ENCODE measurements at places on chromosomes 12 and 14.

- DNase-seq = no peak
These were observed 244.4 kb downstream of the DAD1 start for GRCh38 chr14:22344673-22345072.

DNA sequence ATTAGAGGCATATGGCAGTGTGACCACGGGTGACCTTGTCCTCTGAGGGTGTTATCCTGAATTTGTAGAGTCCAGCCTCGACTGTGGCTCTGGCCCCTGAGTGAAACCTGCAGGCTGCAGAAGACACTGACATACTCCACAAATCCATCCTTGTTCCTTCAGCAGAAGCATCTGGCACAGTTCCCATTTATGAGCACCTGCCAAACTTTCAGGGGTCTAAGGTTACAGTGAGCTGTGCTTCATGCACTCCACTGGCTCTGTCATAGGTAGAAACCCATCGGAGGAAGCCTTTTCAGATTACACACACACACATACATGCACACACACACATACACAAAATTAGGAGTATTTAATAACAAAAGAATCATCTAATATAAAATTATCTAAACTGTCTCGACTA lies 13.6 kb upstream of the NUAK1 start:
- no peak for DNase-seq

GRCh38 chr14:84708865-84709264 lies 821.1 kb upstream of the FLRT2 start:
- DNase-seq = no peak

- no peak for DNase-seq
These were observed 14.5 kb downstream of the FOXG1 start for GRCh38 chr14:28780843-28781820.

DNA sequence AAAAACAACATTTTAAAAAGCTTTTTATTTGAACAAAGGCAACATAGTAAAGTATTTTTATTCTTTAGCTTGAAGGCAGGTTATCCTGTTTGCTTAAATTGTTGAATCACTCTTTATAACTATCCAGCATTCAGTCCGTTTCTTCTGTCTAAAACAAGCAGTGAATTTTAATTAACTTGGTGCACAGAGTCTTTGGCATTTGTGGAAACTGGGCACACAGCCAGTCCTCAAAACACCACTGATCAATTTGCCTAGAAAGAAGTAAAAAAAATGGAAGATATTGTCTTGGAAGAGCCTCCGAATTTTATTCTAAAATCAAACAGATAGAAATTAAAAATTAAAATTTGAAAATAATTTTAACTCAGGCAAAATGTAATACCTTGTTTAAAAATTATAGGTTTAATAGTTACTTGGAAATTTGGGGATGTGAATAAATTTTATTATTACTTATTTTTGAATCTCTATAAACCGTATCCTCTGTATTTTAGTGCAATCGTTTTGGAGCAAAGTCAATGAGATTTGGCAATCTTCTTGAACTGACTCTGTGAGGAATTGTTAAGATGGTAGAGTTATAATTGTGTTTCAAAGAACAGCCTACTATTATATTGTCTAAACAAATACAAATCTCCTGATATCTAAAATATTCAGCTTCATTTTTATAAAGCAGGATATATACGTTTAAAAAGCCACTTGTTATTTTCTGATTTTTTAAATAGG lies 927.0 kb downstream of the SLC16A7 start:
- no peak for DNase-seq

DNA sequence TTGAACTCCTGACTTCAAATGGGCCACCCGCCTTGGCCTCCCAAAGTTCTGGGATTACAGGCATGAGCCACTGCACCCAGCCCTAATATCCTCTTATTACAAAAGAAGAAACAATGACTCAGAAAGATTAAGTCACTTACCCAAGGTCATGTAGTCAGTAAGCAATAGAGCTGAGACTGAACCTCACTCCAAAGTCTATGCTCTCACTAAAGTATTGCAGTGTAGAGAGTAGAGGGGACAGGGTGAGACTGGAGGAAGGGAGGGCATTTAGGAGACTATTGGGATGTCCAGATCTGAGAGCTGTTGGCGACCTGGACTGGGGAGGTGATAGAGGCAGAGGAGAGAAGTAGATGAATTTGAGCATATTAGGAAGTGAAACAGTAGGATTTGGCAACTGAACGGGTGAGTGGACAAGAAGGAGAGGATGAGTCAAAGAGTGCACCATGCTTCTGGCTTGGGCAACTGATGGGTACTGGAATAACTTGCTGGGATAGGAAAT lies 11.8 kb downstream of the P2RX7 start:
- no peak for DNase-seq

DNA sequence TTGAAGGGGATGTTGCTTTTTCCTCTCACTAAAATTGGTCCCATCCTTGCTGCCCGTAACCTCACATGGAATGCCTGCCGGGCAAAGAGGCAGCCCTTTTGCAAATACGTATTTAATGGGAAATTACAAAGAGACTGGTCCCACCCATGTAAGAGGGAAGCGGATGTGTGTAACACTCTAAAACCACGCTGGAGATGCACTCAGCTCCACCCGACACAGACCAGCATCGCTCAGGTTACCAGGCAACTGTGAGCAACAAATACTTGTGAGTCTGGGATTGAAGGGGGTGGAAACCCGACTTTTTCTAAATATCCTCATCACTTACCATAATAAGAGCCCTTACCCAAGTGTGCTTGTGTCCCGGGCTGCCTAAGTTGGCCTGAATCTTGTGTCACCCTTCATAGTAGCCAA lies 47.7 kb downstream of the ELK3 start:
- peak; percentile 79 for DNase-seq

DNA sequence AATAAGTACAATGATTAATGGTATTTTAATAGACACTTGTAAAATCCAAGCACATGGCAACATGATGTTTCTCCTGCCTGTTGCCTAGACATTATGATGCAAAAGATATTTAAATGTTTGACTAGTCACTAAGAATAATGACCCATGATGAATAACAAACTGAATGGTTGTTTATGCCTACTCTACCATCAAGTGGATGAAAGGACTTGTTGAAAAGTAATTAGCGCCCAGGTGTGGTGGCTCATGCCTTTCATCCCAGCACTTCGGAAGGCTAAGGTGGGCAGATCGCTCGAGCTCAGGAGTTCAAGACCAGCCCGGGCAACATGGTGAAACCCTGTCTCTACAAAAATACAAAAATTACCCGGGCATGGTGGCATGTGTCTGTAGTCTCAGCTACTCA lies 30.7 kb downstream of the KIF21A start:
- no peak for DNase-seq

Measured in aorta (tissue), 5 donors.